Pulmonary artery endothelial cell (primary cell): ENCODE measurements at places on chromosomes 13 and 19. TPM values are rescaled to one million over a fixed set of nuclear protein-coding genes. Genes with fewer than 3 reads are reported as not detected.

Gene CYP2S1
- total RNA-seq: under 0.01 and 0.32 TPM in 2 replicates

Gene GPC6
- total RNA-seq: under 0.01 TPM in 1 of 2 replicates, not detected in the other

GRCh38 chr13:39685652-39686051, 30.2 kb downstream of the COG6 start:
- no peak for DNase-seq

Gene ZNF578
- 2.2 and 3.8 TPM in 2 replicates for total RNA-seq

GRCh38 chr13:39119422-39119821, 81.2 kb downstream of the NHLRC3 start:
- DNase-seq: no peak

- DNase-seq: no peak
Measured at GRCh38 chr13:25802579-25802978, 249.2 kb downstream of the SHISA2 start.

Gene KLK4
- total RNA-seq: not detected in 2 replicates

Gene ANKLE1
- 1.3 and 3.0 TPM in 2 replicates for total RNA-seq

Gene ZNF320
- 7.5 and 9.1 TPM in 2 replicates for total RNA-seq

DNA sequence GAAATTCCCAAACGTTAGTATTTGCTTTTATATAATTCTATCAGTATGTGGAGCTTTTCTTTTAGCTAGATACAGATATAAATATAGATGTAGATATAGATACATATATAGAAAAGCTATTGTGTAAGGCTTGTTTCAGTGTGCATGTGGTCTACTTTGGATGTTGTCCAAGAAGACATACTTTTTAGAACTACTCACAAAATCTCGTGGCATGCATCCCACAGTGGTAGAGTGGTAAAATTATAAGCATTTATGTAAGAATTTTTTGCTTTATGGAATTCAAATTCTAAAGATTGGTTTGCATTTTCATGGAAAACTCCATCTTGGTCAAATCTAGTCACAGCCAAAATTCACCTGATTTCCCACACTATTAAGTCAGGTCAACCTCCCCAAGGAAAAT, 880.4 kb downstream of the EFNB2 start:
- DNase-seq: no peak

- DNase-seq: peak; percentile 36
Measured at GRCh38 chr13:101624210-101624922, 171.9 kb downstream of the ITGBL1 start.

GRCh38 chr13:52846567-52847321, 1.7 kb downstream of the PCDH8 start:
- no peak for DNase-seq
